ENCODE measurements at places on chromosomes 1 and 21.

DNA sequence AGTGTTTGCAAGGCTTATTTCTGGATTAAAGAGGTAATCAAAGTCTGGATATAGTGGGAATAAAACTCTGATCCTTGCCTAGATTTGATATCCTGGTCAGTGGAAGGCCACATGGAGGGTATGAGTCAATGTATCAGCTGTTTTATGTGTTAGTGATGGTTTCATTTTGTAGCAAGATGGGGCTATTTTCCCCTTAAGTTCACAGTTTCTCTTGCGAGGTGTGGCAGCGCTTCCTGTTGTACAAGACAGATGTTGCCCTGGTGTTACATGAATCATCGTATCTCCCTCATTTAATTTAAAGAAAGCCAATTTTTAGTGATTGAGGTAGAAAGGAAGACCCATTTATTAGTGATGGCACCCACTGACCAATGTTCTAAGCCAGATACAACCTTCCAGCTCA lies 220.2 kb downstream of the DUSP10 start:
- no peak for DNase-seq

DNA sequence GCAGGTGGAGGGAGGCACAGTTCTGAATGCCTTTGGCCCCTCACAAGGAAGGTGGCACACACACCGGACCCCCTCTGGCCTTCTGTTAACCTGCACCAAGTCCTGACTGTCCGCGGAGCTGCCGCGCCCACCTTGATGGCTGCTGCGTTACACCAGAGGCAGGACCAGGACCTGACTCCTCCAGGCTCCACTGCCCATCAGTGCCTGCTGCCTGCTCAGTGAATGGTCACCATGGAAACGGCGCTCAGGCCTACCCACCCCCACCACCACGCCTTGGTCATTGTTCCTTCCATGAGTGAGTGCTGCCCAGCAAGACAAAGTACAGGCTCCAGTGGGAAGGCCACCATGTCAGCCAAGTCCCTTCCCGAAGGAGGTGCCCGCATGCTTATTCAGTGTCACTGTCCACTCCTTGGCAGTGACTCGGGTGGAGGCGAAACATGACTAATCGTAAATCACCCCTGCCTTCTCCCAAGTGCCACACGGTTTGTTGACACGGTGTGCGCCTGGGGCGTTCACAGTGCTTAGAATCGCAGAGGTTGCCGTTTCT lies 57.3 kb downstream of the SLC37A1 start:
- no peak for DNase-seq

GRCh38 chr1:183932412-183932811 lies 105.1 kb downstream of the COLGALT2 start:
- DNase-seq, result no peak

GRCh38 chr21:39637197-39637970 lies 24.6 kb downstream of the B3GALT5 start:
- DNase-seq, result no peak

DNA sequence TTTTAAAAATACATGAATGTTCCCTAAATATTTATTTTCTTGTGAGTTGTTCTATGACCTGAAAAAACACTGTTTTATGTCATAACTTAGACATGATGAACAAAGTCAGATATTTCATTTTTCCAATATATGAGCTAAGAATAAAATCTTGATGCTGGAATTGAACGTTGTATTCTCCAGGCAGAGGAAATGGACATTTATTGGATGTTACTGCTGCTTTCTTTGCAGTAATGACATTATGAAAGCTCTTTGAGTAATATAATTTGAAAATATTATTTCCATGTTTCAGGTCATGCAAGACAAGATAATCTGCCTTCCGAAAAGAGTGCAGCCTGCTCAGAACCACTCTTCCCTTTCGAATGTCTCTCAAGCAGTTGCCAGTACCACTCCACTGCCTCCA lies 79.5 kb downstream of the LRRC8C start:
- no peak for DNase-seq

- no peak for DNase-seq
Measured at GRCh38 chr1:169878498-169878897, 15.2 kb downstream of the SCYL3 start.

- DNase-seq, result no peak
Measured at GRCh38 chr1:53655931-53656746, 82.8 kb downstream of the GLIS1 start.

GRCh38 chr1:42926235-42926878 lies 32.3 kb downstream of the SLC2A1 start:
- DNase-seq, result no peak

All from stimulated activated CD4-positive, alpha-beta T cell treated with anti-CD3 and anti-CD28 coated beads, Interleukin-15, amount 100 ng/mL, for 1 hour (primary cell).